ENCODE measurements at places on chromosomes 7 and 10. TPM values are rescaled to one million over a fixed set of nuclear protein-coding genes. Genes with fewer than 3 reads are reported as not detected.
A peak's percentile ranks its signal among the peaks of the same experiment; 100 is the strongest.

DNA sequence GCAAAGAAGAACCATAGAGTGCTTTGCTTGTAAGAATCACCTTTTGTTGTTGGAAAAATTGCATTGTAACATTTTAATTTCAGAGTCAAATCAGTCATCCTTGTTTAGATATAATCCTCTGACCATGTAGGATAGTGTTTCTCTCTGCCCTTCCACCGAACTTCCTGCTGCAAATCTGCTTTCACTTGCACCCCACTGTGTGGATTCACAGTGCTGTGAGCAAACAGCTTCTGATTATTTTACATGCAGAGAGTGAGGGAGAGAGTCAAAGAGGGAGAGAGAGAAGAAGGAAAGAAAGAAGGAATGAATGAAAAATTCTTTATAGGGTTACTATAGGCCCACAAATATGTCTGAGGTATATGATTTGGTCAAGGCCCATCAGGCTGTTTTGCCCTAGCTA lies 30.0 kb upstream of the SEM1 start:
- peaks cover 3% of the 10 kb centered on the region for H3K4me1 ChIP-seq
- DNase-seq: no peak
- no peak overlapping the region for H3K4me3 ChIP-seq
- no peaks in the 10 kb centered on the region for H3K27me3 ChIP-seq
- H3K27ac ChIP-seq: no peak overlapping the region

- no peak for DNase-seq
- no peaks in the 10 kb centered on the region for H3K27me3 ChIP-seq
- H3K27ac ChIP-seq: no peak overlapping the region
- no peak overlapping the region for H3K4me3 ChIP-seq
- no peaks in the 10 kb centered on the region for H3K4me1 ChIP-seq
These were observed 4.0 kb upstream of the TMEM236 start for GRCh38 chr10:17747883-17748550.

DNA sequence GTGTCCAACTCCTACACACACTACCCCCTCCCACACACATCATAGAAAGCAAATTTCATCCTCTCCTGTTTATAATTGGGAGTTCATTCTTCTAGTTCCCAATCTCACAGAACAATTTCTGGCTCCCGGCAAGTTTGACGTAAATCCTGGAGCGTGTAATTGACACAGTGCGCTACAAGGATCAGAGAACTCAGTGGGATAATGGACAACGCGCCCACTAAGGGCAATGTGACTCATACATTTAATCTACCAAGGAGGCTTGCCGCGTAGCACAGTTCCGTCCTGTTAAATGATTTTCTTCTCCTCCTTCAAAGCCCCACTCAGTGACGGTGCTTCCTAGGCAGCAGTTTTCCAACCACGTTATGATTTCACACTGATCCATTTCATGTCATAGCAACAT lies 277.6 kb downstream of the SFMBT2 start:
- DNase-seq: no peak
- H3K4me1 ChIP-seq: no peaks in the 10 kb centered on the region
- H3K27ac ChIP-seq: no peak overlapping the region

- no peaks in the 10 kb centered on the region for H3K27me3 ChIP-seq
- DNase-seq: no peak
- no peaks in the 10 kb centered on the region for H3K36me3 ChIP-seq
- H3K4me3 ChIP-seq: no peak overlapping the region
- H3K27ac ChIP-seq: no peak overlapping the region
These were observed 68.9 kb upstream of the HDAC9 start for GRCh38 chr7:18426564-18427226.

DNA sequence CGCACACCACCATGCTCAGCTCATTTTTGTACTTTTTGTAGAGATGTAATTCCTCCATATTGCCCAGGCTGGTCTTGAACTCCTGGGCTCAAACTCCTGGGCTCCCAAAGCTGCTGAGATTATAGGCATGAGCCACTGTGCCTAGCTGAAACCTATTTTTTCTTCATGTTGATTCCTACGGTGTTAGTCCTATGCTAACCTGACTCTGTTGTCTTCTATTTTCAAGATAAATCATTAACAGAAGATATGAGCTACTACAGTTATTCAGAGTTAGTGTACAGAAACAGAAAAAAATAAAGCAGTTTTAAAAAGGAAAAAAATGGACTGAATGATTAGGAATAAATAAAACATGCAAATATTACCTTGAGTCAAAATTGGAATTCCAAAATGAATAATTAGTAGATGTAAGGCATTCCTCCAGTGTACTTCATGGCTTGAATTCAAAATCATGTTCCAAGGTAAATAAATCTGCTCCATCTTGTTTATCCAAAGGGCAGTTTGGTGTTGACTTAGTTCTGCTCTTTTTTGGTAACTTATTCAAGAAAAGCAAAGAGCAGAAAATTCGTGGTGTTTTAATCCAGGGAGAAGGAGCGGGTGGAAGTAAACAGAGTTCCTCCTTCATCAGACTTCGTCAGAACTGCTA lies 185.8 kb downstream of the CACNB2 start:
- no peaks in the 10 kb centered on the region for H3K36me3 ChIP-seq
- no peak overlapping the region for H3K27ac ChIP-seq
- DNase-seq: no peak
- H3K27me3 ChIP-seq: no peaks in the 10 kb centered on the region
- H3K4me3 ChIP-seq: no peak overlapping the region
- no peaks in the 10 kb centered on the region for H3K4me1 ChIP-seq

DNA sequence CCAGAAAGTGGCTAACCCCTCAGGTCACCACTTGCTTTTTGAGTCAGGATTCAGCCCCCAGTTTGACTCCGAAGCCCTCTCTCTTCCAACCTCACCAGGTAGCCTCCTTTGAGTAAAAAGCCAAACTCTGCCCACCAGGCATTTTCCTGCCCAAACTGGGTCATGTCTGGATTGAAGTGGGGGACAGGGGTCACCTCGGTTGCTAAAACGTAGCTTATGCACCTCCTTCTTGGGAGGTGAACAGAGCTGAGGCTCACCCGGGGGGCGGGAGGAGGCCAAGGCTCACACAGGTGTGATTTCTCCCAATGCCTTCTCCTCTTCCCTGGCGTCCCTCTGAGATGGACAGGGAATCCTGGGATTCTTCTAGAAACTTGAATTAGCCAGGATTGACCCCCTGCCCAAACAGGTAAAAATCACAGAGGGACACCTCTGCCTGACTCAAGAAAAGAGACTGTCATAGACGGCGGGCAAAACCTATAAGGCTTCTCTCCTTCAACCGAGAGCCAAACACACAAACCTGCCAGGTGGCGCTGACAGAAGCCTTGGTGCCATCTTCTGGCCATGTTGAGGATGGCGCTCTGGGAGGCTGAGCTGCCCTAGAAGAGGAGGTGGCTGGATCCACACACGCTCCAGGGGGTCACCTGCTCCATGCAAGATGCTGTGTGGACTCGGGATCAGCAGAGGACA lies 51.6 kb downstream of the PRLHR start:
- H3K4me3 ChIP-seq: no peak overlapping the region
- H3K36me3 ChIP-seq: no peaks in the 10 kb centered on the region
- H3K4me1 ChIP-seq: no peaks in the 10 kb centered on the region
- peak; percentile 82 for DNase-seq
- no peak overlapping the region for H3K27ac ChIP-seq

- H3K27me3 ChIP-seq: no peaks in the 10 kb centered on the region
- H3K4me3 ChIP-seq: no peak overlapping the region
- no peak for DNase-seq
- H3K27ac ChIP-seq: no peak overlapping the region
These were observed 46.5 kb downstream of the AMPH start for GRCh38 chr7:38584443-38585210.

GRCh38 chr7:152145853-152146466 lies 120.5 kb downstream of the GALNT11 start:
- H3K4me1 ChIP-seq: no peaks in the 10 kb centered on the region
- no peak overlapping the region for H3K27ac ChIP-seq
- H3K27me3 ChIP-seq: no peaks in the 10 kb centered on the region
- no peak for DNase-seq
- peaks cover 5% of the 10 kb centered on the region for H3K36me3 ChIP-seq

GRCh38 chr7:22680482-22680911 lies 46.5 kb upstream of the IL6 start:
- H3K4me3 ChIP-seq: no peak overlapping the region
- no peak overlapping the region for H3K27ac ChIP-seq
- H3K36me3 ChIP-seq: no peaks in the 10 kb centered on the region
- no peaks in the 10 kb centered on the region for H3K27me3 ChIP-seq
- H3K4me1 ChIP-seq: no peaks in the 10 kb centered on the region
- DNase-seq: no peak

Gene VAX1
- polyA plus RNA-seq: not detected

Gene PIP
- polyA plus RNA-seq: not detected

Gene RPS24
- 2,240 TPM for polyA plus RNA-seq

Gene WDFY4
- not detected for polyA plus RNA-seq

Gene IKZF5
- polyA plus RNA-seq: 5.2 TPM

Gene SEMA4G
- 18.2 TPM for polyA plus RNA-seq

Gene NODAL
- 2.0 TPM for polyA plus RNA-seq

Gene TUBAL3
- 0.05 TPM for polyA plus RNA-seq

Measured in H1 (cell line).